ENCODE measurements at places on chromosomes 3 and 15.
A peak's percentile ranks its signal among the peaks of the same experiment; 100 is the strongest.

DNA sequence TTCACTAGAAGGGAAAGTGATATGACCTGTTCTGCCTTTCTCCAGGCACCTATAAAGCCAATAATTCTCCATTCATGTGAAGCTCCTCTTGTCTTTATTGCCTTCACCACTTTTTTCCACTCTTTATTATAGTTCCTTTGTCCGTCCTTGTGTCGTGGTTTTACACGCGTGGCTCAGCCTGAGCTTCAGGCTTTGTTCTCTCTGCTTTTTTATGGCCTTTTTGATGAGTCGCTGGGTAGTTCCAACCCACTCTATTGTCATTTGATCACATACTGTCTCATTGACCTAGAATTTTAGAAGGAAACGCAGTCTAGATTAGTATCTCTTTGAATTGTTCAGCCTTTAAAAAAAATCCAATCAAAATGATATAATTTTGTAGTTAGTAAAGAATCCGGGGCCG, 403.2 kb downstream of the PTPRG start:
- no peak for DNase-seq

DNA sequence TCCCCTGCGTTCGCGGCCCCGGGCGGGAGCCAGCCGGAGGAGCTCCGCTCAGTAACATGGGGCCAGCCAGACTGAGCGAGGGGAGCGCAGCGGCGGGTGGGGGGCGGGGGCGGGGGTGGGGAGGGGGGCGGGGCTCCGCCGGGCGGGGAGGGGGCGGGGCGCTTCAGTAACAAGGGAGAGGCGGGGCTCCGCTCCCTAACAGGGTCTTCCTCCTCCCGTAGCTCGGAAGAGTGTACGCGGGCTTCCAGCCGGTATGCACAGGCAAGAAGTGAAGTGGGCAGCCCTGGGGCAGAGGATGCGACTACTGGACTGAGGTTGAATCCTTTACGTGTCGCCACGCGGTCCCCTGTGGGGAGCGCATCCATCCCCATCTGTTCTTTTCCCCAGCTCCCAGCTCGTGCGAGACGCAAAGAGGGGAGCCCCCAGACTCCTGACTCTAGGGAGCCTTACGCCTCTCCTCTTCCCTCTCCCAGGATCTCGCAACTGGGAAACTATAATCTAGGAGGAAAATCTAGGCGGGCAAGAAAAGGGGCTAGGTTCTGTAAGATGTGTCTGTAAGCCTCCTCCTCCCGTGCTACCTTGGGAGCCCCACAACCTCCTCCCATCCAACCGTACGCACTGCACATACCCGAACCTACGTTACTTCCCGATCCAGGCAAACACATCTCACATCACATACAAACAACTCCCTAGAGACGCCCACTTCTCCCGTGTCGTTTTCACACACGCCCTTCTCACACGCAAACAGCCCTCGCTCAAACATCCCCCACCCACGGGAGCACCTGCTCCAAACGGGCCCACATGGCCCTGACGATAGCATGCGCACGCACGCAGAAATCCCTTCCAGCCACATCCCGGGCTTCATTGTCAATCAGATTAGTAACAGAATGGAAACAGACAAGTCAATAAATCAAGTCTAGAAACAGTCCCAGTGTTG, at the start of gene SHF:
Gene SHF (minus strand): TSS at position 73 of the 937 bp plus-strand sequence. CDS start 15 bp downstream, at position 58.
- DNase-seq: peak; percentile 53

GRCh38 chr3:39291903-39292329, 12.1 kb upstream of the CX3CR1 start:
- DNase-seq: no peak

- no peak for DNase-seq
Observed at GRCh38 chr15:66188464-66188863, 65.1 kb downstream of the MEGF11 start.

DNA sequence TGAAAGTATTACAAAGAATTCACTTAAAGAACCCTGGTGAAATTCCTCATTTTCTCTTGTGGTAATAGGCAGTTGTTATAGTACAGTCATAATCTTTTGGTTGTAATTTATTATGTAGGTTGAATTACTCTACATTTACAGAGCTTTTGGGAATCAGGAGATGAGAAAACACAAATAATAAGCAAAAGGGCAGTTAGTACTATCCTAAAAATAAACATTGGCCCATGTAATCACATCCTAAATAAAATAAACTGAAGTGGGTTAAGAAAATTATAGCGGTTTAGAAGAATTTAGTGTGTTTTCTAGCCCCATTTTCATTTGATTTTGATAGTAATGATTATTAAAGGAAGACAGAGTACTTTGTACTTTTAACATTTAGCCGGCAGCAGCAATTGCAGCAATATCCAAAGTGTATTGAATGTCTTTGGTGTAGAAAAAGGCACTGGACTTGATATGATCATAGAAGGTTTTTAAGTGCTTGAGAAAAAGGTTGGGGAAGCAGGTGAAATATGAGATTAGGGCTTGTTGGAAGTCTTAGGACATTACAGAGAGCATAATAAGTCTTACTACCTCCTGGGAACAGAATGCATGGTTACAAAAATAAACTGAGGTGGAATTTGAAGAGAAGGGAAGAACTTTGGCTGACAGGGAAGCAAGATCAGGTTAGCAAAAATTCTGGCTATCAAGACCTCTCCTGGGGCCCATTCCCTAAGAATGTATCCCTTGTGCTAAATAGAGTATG, 79.9 kb downstream of the MBNL1 start:
- DNase-seq: no peak
